ENCODE measurements at places on chromosomes 11 and 22.

GRCh38 chr22:48927591-48927990 is 900.1 kb downstream of the BRD1 start:
- DNase-seq: no peak

- no peak for DNase-seq
Observed at GRCh38 chr22:23220485-23221350, 40.4 kb downstream of the BCR start.

- DNase-seq: no peak
Observed at GRCh38 chr11:58034471-58034870, 3.7 kb downstream of the OR6Q1 start.

DNA sequence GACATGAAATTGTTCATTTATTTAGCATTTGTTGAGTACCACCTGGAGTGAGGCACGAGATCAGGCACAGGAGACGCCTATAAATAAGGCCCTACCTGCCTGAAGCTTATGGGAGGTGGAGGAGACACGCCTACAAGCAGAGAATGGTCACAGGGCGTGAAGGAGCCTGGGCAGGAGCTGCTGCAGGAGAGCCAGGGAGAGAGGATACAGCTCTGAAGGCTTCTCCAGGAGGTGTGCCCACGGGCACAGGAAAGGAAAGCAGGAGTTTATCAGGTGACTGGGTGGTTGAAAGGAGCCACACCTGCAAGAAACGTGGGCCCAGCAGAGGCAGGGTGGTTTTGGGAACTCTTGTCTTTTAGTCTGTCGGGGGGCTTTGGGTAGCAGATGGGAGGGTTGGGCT is 70.3 kb downstream of the BMAL1 start:
- DNase-seq: no peak

- no peak for DNase-seq
Observed at GRCh38 chr11:60634126-60634525, 65.3 kb upstream of the MS4A8 start.

DNA sequence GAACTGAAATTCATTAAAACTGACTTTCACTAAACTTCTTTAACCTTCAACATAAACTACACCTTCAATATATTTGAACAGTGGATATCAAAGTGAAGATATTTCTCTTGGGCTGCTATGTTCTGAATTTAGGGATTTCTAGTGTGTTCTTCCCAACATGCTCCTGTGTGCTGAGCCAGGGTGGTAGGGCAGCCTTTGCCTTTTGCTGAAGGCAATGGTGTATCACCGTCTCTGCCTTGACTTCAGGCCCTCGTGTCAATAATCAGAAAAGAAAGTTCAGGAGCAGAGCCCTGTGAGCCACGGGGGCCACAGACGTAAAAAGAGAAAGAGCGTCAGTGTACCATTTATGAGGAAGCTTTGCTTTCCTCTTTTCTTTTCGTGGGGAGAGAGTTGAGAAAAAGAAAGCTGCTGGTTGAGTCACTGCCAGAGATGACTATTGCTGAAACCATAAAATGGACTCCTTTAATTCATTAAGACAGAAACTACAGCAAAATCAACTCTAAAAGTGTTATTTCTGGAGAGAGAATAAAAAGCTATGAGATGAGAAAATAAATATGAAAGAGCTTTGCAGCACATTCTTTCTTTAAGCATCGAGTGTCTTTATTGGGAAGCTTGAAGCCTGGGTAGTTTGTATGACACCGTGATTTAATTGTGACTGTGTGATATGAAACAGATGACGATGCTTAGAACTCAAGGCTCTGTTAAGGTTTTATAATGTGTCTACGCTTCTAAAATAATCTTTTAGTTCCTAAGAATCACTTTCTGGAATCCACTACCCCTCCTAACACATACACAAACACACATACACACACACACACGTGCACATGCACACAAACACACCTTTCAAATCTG is 271.8 kb upstream of the MTNR1B start:
- DNase-seq: no peak

DNA sequence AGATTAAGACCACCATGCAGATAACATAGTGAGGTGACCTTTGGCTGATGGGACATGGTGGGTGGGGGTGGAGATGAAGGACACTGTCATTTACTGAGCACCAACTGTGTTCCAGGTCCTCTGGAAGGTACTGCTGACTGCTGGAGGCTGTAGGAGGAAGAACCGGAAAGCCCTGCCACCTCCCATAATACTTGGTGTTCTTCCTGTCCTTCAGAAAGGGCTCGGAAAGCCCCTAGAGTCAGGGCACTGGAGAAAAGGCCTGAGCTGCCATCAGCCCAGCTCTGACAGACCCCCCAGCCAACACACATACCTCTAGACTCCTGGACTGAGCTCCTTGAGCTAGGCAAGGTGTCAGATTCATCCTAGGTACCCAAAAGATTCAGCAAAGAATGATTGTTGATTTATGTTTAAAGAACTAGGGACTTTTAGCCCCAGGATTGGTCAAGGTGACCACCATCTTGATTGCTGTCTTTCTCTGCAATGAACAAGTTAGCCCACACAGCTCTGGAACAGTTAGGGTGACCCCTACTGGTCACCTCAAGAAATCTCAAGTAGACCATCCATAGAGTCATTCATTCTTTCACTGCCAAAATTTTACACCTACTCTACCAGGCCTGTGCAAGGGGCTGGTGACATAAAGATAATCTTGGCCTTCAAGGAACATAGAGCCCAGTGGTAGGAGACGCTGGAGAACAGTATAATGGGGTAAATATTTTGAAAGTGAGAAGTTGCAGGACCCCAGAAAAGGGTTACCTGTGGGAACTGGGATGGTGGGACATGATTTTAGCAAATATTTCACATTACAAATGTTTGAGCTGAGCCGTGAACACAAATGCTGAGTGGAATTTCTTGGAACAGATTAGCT is 39.4 kb downstream of the IRAG1 start:
- DNase-seq: peak; percentile 23

- DNase-seq: no peak
Observed at GRCh38 chr22:36285545-36285944, 32.6 kb downstream of the APOL1 start.

DNA sequence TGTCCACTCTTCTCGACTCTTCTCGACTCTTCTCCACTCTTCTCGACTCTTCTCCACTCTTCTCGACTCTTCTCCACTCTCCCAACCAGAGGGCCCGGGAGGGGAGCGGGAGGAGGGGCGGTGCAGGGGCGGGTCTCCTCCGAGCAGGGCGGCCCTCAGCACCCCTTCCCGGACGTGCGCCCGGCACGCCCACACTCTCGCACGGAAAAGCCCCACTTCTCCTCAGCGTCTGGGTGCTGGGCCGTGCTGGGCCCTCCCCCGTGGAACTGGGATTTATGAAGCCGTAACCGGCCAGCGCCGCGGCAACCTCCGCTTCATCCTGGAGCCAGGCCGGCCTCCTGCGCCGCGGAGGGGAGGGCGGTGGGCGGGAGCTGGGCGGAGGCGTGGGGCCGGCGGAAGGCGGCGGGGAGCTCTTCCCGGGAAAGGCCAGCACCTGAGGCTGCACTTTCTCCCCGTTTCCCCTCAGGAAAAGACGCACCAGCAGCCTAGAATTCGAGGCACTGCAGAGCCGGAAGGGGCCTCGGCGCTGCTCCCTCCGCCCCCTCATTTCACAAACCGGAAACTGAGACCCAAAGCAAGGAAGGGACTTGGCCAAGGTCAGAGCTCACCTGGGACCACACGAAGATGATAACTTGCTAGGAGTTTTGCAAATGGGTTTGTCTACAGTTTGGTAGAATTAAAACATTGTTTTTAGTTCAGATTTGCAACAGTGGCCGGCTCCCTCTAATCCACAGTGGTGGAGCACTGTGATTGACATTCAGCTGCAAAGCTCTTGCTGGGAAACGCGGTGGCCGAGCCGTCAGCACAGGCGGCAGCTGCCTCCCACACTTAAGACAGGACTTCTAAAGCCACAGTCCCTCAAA is 31.6 kb upstream of the JAM3 start:
- DNase-seq: no peak

DNA sequence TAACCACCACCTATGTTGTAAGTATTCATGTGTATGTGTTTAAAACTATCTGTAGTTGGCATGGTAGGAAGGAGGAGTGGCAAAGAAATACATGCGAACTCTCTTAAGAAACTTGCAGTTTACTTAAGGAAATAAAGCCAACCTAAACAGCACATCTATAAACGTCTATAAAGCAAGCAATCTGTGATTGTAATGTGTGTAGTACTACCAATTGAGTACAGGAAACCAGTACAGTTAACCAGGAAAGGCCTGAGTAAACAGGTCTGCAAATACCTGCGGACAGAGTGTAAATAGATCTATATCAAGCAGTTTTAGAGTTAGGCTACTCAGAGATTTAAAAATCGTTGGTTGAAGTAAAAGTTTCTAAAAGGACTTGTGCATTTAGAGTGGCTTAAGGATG is 59.5 kb upstream of the AMOTL1 start:
- DNase-seq: no peak

DNA sequence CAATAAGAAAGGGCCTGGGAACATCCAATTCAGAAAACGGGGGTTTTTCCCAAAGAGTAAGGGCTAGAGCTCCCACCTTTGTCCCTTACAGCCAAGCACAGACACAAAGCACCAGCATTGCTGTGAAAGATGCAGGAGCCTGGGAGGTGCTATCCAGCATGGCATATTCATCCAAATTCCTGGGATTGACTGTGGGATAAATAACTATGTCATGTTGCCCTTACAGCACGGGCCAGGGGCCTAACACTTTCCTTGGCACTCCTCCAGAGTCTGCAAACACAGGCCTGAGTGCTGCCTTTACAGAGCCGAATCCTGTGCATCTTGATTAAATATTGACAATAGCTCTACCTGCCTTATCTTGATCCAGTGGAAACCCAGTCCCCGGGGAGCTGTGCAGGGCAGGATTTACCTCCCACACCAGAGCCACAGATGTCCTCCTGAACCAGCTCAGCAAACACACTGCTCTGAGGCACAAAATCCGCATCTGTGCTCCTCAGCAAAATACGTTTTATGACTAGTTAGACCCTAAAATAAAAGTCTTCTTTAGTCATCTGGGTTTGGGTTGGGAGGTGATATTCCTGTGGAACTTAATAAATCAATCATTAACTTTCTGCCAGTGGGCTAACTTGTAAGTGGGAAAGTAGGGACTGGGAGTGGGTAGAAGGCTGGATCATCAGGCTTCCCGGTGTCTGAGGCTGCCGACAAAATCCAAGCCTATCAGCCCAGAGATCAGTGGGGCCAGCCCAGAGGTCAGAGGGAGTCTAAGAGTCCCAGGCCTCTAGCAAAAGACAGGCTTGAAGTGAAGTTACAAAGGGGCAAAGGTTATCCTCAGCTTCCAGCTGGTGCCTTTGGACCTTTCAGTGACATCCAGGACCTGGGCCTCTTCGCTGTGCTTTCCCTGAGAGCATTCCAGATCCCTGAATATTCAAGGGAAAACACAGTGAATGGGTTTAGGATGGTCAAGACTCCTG is 36.5 kb downstream of the POU2AF3 start:
- no peak for DNase-seq

DNA sequence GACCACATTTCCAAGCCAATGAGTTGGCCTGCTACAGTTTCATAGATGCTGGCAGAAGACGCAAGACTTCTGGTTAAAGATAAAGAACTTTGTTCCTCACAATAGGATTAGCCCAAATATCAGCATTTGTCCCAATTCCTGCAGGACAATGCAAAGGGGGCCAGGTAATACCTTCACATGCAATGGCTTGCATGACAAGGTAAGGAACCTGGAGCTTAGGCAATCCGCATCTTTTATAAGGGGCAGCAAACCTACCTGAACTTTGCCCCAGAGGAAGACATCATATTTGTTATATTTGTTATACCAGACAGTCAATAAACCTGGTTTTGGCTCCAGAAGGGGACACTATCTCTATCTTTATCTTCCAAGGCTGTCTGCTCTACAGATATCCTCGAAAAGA is 5.3 kb downstream of the P2RY6 start:
- DNase-seq: no peak
